ENCODE measurements at places on chromosomes 11 and 22. TPM values are rescaled to one million over a fixed set of nuclear protein-coding genes. Genes with fewer than 3 reads are reported as not detected.

Gene OR5B21
- not detected for total RNA-seq

Gene STARD10
- total RNA-seq: 24.8 TPM

Gene TSPAN32
- 0.12 TPM for total RNA-seq

Gene SAA4
- not detected for total RNA-seq

Gene PDE2A
- 2.6 TPM for total RNA-seq

Gene ESAM
- total RNA-seq: 0.23 TPM

All from smooth muscle cell of the coronary artery (primary cell).